Stimulated activated naive CD4-positive, alpha-beta T cell (primary cell): ENCODE measurements at places on chromosomes 3 and 15.

GRCh38 chr3:3998140-3998922 is 199.1 kb downstream of the LRRN1 start:
- no peak for DNase-seq

DNA sequence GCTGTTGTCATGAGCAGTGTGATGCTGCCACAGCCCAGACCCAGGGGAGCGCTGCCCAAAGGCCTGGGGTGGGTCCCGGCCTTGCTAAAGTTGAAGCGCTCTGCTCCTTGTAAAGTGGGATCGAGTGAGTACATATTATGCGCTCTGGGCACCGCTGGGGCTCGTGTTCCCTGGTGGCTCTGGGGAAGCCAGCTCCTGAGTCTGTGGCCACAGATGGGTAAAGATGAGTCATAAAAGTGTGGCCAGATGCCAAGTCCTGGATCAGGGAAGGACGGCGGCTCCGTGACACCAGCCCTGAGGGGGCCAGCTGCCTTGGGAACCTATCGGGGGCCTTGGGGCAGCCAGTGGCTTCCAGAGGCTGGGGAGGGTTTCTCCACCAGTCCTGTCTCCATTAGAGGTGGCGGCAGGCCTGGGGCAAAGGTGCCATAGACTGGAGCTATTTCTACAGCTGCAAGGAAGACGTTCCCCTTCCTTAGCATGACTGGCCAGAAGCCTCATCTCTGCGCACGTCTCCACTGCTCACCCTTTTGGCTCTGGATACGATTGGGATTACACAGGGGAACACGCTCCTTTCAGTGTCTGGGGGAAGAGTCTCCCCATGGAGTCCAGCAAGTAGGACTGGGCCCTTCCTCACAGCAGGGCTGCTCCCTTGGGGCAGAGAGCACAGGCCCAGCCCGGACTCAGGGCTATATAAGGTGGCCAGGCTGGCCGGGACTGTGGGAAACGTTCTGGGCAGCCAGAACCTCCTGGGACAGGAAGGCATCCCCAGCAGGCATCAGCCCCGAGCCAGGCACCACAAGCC is 1.2 kb upstream of the ITIH4 start:
- no peak for DNase-seq

GRCh38 chr3:82773207-82773606 is 1011.8 kb upstream of the GBE1 start:
- no peak for DNase-seq

- DNase-seq: no peak
These were observed 236.8 kb downstream of the TLE3 start for GRCh38 chr15:69860921-69861320.

DNA sequence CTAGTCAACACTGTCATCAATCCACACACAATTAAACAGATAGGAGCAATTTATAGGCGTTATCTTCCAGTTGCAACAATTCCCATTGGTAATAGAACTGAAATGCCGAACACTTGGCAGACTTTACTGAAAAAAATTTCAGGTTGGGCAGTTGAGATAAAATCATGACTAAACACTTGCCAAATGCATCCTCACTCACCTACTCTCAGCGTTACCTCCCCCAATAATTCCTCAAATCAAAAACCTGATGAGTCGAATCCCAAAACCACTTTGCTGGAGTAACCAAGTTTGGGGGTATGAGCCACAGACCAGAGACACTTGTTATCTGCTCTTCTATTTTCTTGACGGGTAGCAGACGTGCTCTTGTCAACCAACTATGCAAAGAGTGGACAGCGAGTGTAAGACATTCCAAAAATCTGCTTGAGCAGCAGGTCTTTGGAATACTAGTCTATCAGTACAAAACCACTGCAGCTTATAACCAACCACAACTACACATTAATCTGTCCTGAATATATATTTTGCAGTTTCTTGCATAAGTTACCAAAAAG is 30.3 kb downstream of the PPP1R2 start:
- DNase-seq: no peak
